ENCODE measurements at places on chromosomes 4 and X. TPM values are rescaled to one million over a fixed set of nuclear protein-coding genes. Genes with fewer than 3 reads are reported as not detected.

DNA sequence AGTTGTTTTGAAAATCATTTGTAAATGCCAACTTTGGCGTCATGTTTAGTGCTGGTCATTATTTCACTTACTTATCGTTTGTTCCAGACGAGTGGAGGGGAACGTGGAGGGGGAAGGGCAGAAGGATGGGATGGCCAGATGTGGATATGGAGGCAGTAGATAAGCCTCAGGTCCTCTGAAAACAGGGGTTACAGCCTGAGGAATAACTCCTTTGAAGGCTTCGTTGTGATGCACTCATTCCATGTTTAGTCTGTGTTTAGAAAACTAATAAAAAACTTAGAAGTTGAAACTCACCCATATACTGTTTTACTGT is 1.1 kb downstream of the MOB1B start:
- no peak for DNase-seq

DNA sequence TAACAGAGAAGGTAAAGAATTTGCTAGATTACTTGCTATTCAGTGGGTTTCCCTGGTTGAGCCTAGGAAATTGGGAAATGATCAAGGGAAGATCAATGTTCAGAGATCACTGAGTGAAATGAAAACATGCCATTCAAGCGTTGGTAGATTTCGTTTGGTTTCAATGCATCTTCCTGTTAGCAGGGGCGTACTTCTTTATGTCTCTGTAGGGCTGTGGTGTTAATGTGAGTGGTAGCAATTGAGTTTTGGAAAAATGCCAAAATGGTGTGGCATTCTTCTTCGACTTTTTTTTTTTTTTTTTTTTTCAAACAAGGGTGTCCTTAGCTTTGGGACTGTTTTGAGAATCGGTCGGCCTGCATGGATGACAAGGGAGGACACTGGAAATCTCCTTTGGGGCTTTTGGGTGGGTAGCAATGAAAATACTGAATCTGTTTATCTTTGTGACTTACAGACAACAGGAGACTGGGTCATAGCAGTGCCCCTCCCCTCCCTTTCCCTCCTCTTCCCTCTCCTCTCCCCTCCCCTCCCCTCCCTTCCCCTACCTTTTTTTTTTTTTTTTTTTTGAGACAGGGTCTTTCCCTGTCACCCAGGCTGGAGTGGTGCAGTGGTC is 50.4 kb downstream of the SPRY1 start:
- no peak for DNase-seq

RNF128 gene
- polyA plus RNA-seq: 2.7 TPM

PLP1 gene
- polyA plus RNA-seq: 0.47 TPM

- no peak for DNase-seq
These were observed 89.2 kb downstream of the DCTD start for GRCh38 chr4:182827954-182828353.

NPY2R gene
- polyA plus RNA-seq: not detected

All from AG04450 (cell line).